ENCODE measurements at places on chromosomes 2 and 18. TPM values are rescaled to one million over a fixed set of nuclear protein-coding genes. Genes with fewer than 3 reads are reported as not detected.

- no peak for DNase-seq
Observed at GRCh38 chr2:159497256-159497655, 119.1 kb downstream of the BAZ2B start.

GRCh38 chr18:29191263-29191662 is 1014.3 kb upstream of the CDH2 start:
- DNase-seq: no peak

GRCh38 chr18:45415614-45416013 is 199.7 kb upstream of the SLC14A2 start:
- no peak for DNase-seq

- DNase-seq: no peak
Observed at GRCh38 chr2:58606799-58607198, 365.7 kb upstream of the FANCL start.

- DNase-seq: no peak
Observed at GRCh38 chr2:150617351-150617978, 130.0 kb upstream of the RND3 start.

Gene MYL1
- total RNA-seq: not detected

Gene ASIC4
- 0.99 TPM for total RNA-seq

Data from type B pancreatic cell (in vitro differentiated cells).